ENCODE measurements at places on chromosomes 7 and 10. TPM values are rescaled to one million over a fixed set of nuclear protein-coding genes. Genes with fewer than 3 reads are reported as not detected.

Gene PNLIPRP3
- not detected for total RNA-seq

Gene MINPP1
- total RNA-seq = 17.0 TPM

Gene CCT6A
- total RNA-seq = 348 TPM

Gene C7orf33
- total RNA-seq = not detected

Gene ELMO1
- 74.4 TPM for total RNA-seq

Gene SLC35G1
- 4.6 TPM for total RNA-seq

Gene TUBB8
- not detected for total RNA-seq

Gene C10orf62
- not detected for total RNA-seq

Gene C7orf57
- total RNA-seq = 0.92 TPM

Measured in CD8-positive, alpha-beta memory T cell (primary cell).